ENCODE measurements at places on chromosomes 6 and 20.

- peak; percentile 61 for DNase-seq
Observed at GRCh38 chr6:31897612-31898382, at the start of gene EHMT2. EHMT2 (minus strand) TSS chr6:31897698; CDS start chr6:31897677, 21 bp downstream.

GRCh38 chr20:16459019-16459700 is 114.1 kb downstream of the KIF16B start:
- DNase-seq: no peak

GRCh38 chr20:17210983-17211382 is 15.9 kb upstream of the PCSK2 start:
- no peak for DNase-seq

DNA sequence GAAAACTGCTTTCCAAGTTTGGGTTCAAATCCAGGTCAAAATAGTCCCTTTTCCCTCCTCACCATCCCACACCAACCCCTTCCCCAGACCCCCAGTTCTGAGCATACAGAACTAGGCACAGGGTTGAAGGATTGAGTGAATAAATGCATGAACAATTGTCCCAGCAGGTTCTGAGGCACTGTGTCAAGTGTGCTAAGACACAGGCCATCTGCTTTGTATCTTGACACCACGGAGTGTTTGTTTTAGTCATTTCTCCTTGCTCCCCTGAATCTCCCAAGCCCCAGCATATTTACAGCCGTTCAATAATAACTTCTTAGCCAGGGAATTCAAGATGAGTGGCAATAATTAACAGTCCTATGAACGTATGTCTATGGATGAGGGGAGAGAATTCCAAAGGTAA is 102.8 kb upstream of the JARID2 start:
- DNase-seq: no peak

- DNase-seq: no peak
Observed at GRCh38 chr20:64064145-64064698, 1.2 kb downstream of the TCEA2 start.

- no peak for DNase-seq
Observed at GRCh38 chr6:85118233-85118632, 331.6 kb upstream of the NT5E start.

- no peak for DNase-seq
Observed at GRCh38 chr6:31927863-31928671, 550 bp downstream of the C2 start.

GRCh38 chr20:2151858-2152281 is 50.2 kb downstream of the STK35 start:
- no peak for DNase-seq

GRCh38 chr6:7445101-7445500 is 55.5 kb downstream of the RIOK1 start:
- no peak for DNase-seq

DNA sequence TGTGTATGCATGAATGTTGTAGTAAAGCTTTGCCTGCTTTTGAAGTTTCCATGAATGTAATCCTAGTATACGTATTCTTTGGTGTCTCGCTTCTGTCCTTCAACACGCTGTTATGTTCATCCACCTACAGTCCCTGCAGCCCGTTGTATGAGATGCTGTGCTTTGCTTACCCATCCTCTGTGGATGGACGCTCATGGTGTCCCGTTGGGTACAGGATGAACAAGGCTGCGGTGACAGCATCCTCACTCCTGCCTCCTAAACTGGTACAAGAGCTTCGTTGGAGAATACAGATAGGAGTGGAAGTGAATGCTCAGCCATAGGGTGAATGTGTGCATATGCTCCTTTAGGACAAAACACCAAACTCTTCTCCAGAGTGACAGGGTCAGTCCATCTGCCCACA is 366.2 kb downstream of the ZFAND3 start:
- DNase-seq: no peak

GRCh38 chr20:1805161-1805581 is 90.0 kb upstream of the SIRPA start:
- DNase-seq: no peak

DNA sequence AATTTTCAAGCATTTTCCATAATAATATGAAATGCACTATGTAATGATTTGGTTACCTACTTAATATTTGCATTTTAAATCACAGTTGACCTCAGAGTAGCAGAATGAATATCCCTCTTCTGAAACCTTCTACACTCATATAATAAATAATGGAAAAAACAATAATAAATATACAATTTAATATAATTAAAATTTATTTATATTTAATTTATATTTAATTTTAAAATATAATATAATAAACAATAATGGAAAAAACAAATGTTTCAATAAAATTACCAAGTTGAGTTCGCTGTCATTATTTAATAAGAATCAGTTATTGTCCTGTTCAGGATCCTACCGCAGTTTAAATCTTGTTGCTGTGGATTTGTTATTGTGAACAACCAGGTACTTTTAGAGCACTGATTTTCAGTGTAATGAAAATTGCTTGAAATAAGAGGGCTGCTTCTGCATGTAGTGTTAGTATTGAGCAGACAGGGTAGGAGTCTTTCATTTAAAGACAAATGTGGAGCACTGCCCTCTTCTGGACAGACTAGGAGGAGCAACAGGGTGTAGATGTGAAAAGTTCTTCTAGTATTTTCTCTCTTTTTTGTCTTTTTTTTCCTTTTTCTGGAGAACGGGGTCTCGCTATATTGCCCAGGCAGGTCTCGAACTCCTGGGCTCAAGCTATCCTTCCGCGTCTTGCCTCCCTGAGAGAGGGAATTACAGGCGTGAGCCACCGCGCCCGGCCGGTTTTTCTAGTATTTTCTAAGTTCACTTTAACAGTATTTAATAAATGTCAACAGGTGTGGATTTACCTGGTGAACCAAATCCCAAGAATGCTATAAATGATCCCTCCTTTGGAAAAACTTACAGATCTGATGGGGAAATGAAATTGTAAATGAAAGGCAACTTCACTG is 13.6 kb downstream of the TRAPPC3L start:
- DNase-seq: peak; percentile 13

DNA sequence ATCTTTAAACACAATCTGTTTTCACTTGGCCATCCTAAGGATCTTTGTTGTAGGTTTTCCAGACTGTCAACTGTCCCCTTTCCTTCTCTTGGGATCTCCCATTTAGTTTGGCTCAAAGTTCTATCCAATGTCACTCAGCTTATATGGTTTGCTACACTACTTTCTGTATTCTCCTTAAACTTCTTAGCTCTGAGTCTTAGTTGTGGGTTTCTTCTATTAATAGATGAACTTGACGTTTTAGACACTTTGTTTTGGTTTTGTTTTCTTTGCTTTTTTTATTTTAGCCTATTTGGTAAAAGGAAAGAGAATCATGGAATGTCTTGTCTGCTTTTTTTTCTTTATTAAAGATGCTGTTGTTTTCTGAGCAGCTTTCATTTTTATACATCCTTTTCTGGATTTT is 11.4 kb downstream of the RMND1 start:
- DNase-seq: no peak

GRCh38 chr20:1477896-1478490 is 11.3 kb upstream of the NSFL1C start:
- no peak for DNase-seq

DNA sequence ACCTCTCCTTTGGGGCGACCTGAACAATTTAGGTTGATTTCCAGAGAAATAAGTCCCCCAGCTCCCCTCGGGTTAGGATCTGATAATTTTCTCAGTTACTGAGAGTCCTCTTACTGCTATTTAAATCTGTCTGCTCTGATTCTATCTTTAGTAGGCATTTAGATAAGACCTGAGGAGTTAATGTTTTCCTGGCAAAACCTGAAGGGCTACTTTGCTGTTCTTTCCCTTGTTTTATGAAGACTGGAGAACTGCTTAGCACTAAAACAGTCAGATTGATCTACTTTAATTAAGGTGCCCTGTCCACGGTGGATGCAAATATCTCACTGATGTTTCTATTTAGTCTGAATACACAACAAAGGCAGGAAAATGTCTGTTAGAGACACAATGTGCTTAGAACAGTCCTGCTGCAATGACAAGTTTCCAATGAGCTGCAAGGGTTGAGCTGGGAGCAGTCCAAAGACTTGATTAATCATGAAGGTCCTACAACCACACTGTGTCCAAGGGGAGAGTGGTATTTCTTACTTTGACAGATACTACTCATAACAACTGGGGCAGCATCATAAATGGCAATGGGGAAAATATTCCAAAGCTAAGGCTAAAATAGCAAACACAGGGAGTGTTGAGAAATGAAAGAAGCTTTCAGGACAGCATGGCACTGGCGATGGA is 15.7 kb downstream of the ADTRP start:
- no peak for DNase-seq

DNA sequence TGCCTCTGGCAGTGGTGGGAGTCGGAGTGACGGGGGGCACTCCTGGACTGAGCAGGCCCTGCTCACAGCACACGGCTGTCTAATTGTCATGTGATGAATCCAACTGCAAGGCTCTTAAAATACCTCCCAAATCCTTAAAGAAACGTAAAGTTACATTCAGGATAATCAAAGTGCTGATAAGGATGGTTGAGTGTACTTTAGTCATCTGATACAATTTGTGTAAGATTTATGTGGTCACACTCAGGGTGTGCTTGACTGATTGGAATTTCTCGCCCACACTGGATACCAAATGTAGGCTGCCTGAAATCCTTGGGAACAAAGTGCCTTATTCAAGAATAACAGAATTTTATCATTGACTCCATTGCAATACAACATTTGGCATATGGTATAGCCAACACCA is 238.7 kb downstream of the CDH4 start:
- DNase-seq: no peak

DNA sequence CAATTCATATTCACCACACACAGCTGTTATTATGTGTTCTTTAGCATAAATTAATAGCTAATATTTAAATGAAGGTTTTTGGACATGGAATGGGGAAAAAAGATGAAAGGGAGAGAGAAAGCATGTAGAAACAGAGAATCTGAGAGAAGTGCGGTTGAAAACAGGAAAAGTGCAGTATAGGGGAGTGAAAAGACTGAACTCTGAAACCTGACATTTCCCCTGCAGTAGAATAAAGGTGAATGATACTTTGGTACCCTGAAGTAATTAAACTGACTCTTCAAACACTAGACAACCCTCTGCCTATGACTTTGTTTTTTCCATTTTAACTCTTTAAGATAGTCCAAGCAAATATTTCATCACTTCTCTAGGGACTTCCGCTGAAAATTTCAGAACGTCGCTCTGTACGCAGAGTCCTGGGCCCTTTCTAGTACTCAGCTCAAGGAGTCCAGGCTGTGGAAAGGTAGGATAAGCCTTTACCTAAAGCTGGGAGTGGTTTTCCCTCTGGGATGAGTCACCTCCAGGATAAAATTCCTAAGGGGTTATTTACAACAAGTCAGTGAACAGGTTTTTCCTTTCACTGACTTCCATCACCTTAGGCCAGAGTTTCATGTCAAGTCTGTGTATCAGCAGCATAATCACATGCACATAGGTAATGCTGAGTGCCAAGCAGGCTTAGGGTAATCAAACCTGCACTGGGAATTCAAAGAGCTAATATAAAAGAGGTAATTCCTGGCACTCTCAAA is 614.5 kb downstream of the PKHD1 start:
- no peak for DNase-seq

GRCh38 chr20:44185574-44185973 is 1.4 kb downstream of the JPH2 start:
- no peak for DNase-seq

- no peak for DNase-seq
Observed at GRCh38 chr20:54092021-54092420, 21.6 kb upstream of the BCAS1 start.

All from stimulated activated CD4-positive, alpha-beta T cell treated with anti-CD3 and anti-CD28 coated beads, TNF-alpha, amount 100 ng/mL, for 1 hour (primary cell).